Astrocyte (in vitro differentiated cells and primary cell): ENCODE measurements at places on chromosomes 1 and 21. TPM values are rescaled to one million over a fixed set of nuclear protein-coding genes. Genes with fewer than 3 reads are reported as not detected.
A peak's percentile ranks its signal among the peaks of the same experiment; 100 is the strongest.

Gene TMEM54
- 8.0 and 9.3 TPM in 2 replicates for total RNA-seq

Gene PLA2G2D
- not detected in 2 replicates for total RNA-seq

GRCh38 chr1:163472651-163473248, 151.0 kb downstream of the NUF2 start:
- H3K27ac ChIP-seq, result no peak overlapping the region
- H3K36me3 ChIP-seq, result no peaks in the 10 kb centered on the region
- H3K27me3 ChIP-seq, result no peaks in the 10 kb centered on the region
- H3K4me3 ChIP-seq, result no peak overlapping the region
- no peaks in the 10 kb centered on the region for H3K4me1 ChIP-seq
- DNase-seq, result no peak

DNA sequence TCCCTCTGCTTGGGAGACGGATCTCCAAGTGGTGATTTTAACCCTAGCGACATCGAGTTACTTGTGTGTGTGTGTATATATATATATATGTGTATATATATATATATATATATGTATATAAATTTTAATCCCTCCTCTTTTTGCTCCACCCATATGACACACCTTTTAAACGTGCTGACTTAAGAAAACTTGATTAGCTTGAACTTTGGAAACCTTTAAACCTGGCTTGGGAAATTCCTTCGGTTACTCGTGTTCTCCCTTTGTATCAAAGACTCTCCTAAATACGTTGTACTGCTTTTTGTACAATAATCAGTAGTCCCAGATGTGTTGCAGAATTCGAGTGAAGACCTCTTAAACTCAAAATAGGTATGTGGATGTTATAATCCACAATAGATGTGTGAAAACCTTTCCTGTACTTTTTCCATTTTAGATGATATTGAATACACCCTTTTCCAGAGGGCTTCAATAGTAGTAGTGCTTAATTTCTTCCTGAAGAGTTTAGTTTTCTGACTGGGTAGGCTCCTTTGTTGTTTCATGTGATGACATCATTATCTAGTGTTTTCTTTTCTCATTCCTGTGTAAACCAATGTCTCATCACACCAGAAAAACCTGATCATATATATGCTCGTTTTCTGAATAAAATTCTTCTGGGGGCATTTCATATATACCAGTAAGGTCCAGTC, 1.4 kb downstream of the RNF11 start:
- H3K27me3 ChIP-seq, result no peaks in the 10 kb centered on the region
- H3K36me3 ChIP-seq, result no peaks in the 10 kb centered on the region
- H3K4me1 ChIP-seq, result peaks cover 19% of the 10 kb centered on the region
- peak; percentile 50 for DNase-seq
- peak overlapping the region; percentile 98 for H3K27ac ChIP-seq
